ENCODE measurements at places on chromosomes 1 and 21.

GRCh38 chr1:22769932-22770331, 59.3 kb downstream of the EPHB2 start:
- DNase-seq, result no peak

DNA sequence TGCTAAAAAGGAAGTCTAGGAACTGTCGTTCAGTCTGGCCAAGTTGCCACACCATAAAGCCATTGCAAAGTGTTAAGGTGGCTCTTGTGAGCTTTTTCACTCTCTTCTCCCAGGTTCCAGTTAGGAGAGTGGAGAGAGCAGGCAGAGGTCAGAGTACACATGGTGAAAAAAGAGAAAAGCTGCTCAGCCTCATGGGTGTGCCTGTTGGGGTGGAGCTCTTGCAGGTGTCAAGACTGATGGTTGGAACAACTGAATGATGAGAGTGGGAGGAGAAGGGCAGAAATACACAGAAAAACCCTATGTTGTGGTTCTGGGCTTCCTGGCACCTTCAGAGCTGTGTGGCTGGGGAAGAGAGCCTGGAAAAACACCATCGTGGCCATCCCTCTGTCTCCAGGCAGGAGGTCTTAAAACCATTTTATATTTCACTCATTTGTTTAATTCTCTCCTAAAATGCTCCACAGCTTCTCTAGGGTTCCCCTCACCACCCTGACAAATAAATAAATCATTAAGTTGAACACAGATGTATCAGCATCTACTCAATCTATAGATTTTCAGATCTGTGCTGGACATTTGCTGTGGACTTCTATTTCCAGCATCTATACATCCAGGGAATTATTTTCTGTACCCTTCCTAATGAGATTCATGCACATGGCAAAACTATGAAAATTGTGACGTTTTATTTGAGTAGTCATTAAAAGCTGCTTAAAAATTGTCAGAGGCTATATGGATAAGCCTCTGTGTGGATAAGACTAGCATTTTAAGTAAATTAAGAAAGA, 17.5 kb downstream of the UBASH3A start:
- no peak for DNase-seq

DNA sequence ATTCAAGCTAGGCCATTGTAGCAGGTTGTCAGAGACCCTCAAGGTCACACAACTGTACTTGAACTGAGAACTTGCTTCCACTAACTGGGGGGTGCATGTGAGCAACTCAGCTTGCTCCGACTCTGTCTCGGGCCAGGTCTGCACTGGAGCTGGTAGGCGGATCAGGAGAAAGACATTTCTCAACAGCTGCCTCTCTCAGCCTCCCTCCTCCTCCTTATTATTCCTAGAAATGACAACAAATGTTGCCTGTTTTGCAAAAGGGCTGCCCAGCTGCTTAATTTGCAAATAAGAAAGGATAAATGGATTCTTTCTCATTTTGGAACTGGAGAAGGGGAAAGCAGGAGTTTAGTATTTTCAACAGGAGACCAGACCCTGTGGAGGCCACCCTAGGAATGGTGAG, 140.5 kb downstream of the RHOU start:
- no peak for DNase-seq

GRCh38 chr1:208160259-208160819, 83.8 kb downstream of the PLXNA2 start:
- no peak for DNase-seq

DNA sequence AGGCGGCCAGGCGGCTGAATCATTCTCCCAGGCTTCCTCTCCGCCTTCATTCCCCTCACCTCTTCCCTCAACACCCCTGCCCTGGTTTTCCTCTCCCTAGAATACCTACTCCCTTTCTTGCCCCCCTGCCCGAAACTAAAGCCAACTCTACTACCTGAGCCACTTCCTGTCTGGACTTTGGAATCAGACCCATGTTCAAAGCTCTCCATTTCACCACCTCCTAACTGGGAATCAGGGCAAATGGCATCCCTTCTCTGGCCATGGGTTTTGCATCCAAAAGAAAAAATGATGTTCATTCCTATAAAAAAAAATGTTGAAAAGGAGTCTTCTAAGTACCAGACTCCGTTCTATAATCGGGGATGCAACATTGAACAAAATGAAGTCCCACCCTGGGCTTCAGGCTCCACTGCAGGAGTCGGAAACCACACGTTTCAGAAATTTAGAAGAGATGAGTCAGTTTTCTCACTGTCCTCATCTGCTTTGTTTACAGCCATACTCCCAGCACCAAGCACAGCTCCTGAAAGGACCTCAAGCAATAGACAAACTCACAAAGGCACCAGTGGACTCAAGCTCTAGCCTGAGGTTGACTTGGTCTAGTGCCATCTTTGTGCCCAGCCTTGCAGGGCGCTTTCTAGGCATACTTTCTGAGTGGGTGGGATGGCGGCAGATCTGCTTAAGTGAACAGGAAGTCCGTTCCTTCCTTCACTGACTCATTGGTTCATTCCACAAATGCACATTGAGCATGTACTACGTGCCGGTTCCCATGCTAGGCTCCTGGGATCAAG, 176.2 kb downstream of the IGSF21 start:
- no peak for DNase-seq

DNA sequence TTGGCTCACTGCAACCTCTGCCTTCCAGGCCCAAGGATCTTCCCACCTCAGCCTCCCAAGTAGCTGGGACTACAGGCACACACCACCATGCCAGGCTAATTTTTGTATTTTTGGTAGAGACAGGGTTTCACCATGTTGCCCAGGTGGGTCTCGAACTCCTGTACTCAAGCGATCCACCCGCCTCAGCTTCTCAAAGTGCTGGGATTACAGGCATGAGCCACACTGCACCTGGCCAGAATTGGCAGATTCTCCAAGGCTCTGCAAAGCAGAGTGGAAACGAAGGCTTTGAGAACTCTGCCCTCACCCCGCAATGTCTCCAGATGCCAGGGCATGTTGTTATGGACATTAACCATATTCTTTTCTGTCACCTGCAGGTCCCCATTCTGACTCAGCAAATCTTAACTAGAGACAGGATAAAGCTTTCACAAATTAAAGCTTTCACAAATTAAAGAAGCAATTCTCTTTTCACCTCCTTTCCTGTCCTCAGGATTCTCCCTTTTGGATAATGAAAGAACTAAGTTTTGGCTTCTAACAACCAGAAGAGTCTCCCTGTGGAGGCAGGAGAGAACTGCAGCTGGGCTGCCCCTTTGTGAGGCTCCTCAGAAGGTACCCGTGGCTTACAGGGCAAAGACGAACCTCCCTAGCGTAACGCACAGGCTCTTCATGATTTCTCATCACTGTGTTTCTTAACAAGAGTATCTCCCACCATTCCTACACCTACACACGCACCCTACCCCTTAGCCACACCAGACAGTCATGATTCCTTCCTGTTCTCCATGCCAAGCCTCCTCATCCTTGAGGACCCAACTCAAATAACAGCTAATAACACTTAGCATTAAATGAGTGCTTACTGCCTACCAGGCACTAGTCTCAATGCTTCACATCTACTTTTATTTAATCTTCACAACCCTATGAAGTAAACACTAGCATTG, 29.8 kb downstream of the GPA33 start:
- DNase-seq, result no peak

- DNase-seq, result no peak
Observed at GRCh38 chr1:18556364-18556763, 74.3 kb upstream of the PAX7 start.

DNA sequence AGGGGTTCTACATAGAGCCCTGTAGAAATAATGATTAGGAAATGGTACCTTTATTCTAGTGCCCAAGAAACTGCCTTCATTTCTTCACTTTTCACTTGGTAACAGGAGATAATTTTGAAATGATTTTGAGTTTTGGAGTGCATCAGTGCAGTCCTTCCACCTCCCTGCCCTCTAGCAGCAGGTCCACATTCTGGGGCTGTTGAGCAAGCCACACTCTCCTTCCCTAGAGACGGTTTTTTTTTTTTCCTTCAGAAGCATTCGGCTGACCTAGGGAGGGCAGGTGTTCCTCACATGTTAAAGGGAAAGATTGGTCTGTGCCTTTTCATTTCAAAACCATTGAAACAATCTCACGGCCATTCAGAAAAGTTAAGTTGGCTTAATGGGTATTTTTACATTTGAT, 39.8 kb downstream of the SLC37A1 start:
- DNase-seq, result no peak

- DNase-seq, result no peak
Observed at GRCh38 chr21:15152591-15152990, 87.8 kb upstream of the NRIP1 start.

DNA sequence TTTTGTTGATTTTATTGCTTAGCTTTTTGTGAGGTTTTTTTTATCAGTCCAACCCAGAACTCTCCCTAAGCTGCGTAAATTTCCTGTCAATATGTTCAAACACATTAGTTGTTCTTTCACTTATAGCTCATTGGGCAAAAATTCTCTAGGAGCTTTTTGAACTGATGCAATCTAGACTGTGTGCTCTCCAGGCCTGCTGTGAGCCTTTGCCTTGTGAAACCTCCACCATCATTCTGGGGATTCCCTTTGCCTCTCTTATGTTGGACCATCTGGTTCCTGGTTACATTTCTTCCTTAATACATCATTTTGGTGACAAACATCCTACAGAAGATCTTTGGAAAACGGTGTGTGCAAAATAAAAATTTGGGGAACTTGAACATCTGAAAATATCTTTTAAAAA, 247.2 kb downstream of the LRRC7 start:
- DNase-seq, result no peak

- no peak for DNase-seq
Observed at GRCh38 chr1:113129529-113130185, 56.7 kb downstream of the LRIG2 start.

- no peak for DNase-seq
Observed at GRCh38 chr1:29650476-29650875, 414.2 kb downstream of the PTPRU start.

- DNase-seq, result no peak
Observed at GRCh38 chr1:114274621-114275317, 121.1 kb upstream of the SYT6 start.

- peak; percentile 34 for DNase-seq
Observed at GRCh38 chr1:153465811-153466636, 5.6 kb upstream of the S100A7 start.

DNA sequence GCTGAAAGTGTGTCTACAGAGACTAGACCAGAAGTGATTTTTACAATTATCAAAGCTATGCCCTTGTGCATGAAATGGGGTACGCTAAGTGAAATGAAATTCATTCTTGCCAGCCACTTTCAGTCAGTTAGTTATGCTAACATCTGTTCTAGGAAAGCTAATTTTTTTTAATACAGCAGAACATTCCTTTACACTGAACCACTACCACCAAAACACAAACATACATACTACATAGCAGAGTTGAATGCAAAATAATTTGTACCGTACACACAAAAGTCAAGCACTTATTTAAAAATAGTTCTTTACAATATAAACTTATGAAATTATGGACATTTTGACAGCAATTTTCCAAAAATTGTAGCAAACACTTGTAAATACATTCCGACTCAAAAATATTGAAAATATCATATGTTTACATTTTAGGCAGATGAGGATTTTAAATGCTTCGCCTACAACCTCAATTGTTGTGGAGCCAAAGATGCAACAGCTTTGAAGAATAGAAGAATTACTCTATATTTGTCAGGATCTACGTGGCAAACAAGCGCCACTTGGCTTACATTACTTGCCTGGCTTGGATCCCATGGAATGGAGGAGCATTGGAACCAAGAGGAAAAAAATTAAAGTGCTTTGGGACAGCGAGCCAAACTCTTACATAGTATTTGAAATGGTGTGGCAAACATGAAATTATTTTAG, 30.6 kb downstream of the WLS start:
- no peak for DNase-seq

GRCh38 chr1:64754173-64754572, 9.3 kb downstream of the RAVER2 start:
- DNase-seq, result no peak

GRCh38 chr1:85200463-85201339, at the start of gene SYDE2:
TSS of gene SYDE2 (minus strand) at chr1:85201016. CDS start at chr1:85200996, 20 bp downstream.
- DNase-seq, result peak; percentile 59

DNA sequence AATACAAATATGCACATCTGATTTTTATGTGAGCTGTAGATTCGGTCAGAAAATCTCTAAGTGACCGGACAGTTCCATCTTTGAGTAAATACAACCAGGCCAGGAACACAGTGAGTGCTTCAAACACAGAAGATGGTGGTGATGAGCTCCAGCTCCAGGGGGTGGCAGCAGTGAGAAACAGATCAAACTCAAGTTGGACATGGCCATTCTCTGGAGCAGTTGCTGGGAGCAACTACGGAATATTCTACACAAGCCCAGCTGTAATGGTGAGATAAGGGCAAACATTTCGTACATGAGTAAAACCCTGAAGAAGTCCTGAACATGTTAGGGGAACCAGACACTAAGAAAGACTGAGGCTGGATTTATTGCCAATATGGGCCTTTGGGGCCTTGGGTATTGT, 100.7 kb downstream of the BARHL2 start:
- DNase-seq, result no peak

- no peak for DNase-seq
Observed at GRCh38 chr1:58791106-58791505, 7.3 kb upstream of the JUN start.

DNA sequence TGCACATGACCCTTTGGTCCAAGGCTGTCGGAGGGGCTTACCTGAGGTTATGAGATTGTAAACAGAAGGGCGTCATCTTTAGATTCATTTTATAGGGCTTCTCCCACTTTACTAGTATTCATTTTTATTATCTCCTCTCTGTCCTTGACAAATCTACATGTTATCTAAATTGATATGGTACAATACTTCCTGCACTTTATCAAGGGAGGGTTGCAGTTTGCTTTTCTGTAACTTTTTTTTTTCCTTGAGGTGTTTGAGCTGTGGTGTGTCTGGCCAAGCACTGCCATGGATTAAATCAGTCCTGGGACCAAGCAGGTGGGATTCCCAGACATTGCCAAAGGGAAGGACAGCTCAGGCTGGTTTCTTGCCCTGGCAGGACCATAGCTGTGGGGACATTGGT, 32.0 kb upstream of the B3GALT5 start:
- no peak for DNase-seq

DNA sequence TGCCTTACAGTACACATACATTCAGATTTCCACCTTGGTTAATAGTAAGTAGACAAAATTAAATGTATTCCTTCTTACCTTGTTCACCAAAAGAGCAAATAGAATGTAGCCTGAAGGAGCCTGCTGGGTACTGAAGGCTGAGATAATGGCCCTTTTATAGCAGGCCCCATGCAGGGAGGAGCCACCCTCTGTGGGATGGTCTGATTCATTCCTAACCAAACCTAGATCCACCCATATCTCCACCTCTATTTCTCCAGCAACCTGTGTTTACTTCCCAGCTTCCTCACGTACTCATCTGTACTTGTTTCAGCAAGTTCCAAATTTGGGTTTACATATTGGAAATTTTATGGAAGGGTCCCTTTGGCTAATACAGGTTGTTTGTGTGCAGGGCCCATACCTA, at the start of gene FLG:
Gene FLG, minus strand, starts transcription at position 129 of the 400 bp plus-strand sequence. CDS start 9,783 bp downstream, outside the sequence.
- DNase-seq, result no peak

GRCh38 chr1:227666286-227666685, 68.8 kb downstream of the JMJD4 start:
- DNase-seq, result no peak
